ENCODE measurements at places on chromosomes 1 and 21. TPM values are rescaled to one million over a fixed set of nuclear protein-coding genes. Genes with fewer than 3 reads are reported as not detected.
A peak's percentile ranks its signal among the peaks of the same experiment; 100 is the strongest.

DNA sequence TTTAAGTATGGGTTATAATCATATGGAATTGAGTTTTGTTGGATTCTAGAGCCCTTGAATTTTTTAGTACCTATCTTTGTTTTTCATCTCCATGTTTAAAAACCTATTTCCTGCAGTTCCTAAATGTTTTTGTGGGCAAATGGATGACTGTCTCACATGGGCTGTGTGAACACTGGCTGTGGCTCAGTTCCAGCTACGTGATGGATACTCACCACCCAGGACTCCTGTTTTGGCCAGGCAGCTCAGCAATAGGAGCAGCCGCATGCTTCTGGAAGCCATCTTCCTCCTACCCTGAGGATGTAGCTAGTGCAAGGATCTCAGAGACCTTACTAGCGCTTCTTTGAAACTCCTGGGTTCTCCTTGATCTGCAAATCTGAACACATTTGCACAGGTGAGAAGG lies 2.8 kb downstream of the REG4 start:
- DNase-seq: no peak

DNA sequence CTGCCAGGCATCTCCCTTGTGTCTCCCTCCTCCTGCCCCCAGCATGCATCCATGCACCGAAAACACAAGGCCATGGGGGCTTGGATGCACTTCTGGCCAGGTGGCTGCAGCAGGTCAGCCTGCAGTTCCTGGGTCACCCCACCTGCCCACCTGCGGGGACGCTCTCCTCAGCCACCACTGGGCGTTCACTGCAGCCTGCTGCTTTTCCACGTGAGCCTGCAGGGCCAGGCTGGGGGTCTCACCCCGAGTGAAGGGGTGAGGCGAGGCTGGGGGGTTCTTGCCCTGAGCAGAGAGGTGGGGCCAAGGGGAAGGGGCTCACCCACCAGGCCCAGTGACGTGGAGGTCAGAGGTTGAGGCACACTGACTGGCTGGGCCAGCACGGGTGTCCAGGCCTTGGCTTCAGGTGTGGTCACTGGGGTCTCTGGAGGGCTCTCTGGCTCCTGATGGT lies 64.6 kb downstream of the WNT9A start:
- no peak for DNase-seq

- DNase-seq: no peak
These were observed at the start of gene CADM3 for GRCh38 chr1:159171254-159171687. TSS of gene CADM3 (plus strand) at chr1:159171615. CDS start at chr1:159171766, 151 bp downstream.

- no peak for DNase-seq
These were observed 7.7 kb downstream of the SHISAL2A start for GRCh38 chr1:52640697-52641096.

DNA sequence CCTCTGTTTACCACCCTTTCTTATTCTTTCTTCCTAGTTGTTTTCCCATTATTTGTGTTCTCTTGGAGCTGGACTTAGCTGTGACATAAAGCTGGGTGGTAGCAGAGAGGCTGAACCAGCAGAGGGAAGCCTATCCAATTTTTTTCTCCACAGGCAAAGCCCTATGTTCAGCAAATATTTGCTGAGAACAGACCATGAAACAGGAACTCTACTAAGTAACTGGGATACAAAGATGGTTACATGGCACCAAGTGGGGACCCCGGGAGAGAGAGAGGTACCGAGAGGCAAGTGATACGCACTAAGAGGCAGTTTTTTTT lies 6.6 kb downstream of the CFAP141 start:
- no peak for DNase-seq

DNA sequence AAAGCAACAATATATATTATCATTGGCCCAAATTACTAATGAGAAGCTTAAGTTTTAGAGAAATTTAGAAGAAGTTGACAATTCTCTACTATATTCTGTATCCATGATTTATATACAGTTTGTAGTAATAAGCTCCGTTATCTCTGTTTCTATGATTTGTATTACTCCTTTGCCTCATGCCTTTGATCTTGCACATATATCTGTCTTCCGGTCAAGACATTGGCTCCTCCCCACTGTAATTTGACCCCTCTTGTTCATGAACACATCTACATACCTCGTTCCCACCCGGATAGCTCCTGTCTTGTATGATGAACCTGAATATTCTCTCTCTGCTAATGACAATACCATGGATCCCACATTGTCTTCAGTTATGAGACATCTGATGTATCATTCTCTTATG lies 581.0 kb upstream of the RGS18 start:
- no peak for DNase-seq

GRCh38 chr1:14895727-14896126 lies 257.8 kb upstream of the TMEM51 start:
- no peak for DNase-seq

- no peak for DNase-seq
These were observed 75.5 kb downstream of the SETD4 start for GRCh38 chr21:35984654-35985361.

DNA sequence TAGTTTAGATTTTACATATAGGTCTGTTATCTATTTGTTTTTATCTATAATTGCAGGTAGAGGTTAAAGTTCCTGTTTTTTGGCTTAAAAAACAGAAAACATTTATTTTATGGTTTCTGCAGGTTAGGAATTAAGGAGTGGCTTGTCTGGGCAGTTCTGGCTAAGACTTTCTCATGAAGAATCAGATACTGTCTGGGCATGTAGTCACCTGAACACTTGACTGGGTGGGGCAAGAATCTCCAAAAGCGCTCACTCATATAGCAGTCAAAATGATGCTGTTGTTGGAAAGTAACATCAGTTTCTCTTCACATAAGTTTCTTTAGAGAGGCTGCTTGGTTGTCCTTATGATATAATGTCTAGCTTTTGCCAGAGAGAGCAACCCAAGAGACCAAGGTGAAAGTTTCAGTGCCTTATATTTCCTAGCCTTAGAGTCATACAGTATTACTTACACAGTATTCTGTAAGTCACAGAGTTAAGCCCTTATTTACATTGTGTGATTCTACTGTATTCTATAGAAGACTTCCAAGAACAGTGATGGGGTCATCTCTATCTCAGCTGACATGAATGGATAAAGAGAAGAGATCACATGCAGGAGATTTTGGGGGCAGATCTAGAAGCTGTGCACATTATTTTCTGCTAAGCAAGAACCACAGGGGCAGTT lies 125.4 kb upstream of the GPR52 start:
- DNase-seq: no peak

- no peak for DNase-seq
These were observed 82.3 kb downstream of the TBX19 start for GRCh38 chr1:168362991-168363390.

DNA sequence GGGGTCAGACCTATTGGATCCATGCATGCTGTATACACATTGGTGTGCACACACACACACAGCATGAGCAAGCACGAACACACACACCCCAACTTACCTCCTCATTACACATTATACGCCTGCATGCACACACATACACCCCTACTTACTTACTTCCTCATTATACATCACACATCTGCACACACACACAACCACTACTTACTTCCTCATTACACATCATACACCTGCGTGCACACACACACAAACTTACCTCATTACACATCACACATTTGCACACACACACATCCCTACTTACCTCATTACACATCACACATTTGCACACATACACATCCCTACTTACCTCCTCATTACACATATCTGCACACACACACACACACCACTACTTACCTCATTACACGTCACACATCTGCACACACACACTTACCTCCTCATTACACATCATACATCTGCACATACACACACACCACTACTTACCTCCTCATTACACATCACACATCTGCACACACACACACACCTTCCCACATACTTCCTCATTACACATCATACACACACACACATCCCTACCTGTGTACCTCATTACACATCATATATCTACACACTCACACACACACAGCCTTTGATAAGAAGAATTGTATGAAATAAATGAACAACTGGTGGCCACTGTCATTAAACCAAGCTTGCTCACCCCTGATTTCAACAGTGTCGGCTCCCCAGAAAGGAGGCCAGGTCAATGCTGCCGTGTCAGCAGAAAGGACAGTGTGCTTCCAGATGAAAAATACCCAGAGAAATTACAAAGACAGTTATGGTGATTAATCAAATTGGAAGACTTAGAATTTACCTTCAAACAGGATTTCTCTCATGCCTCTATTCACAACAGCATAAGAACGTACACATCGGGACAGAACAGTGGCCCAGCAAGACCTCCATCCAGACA lies 117.8 kb downstream of the SETD4 start:
- no peak for DNase-seq

DNA sequence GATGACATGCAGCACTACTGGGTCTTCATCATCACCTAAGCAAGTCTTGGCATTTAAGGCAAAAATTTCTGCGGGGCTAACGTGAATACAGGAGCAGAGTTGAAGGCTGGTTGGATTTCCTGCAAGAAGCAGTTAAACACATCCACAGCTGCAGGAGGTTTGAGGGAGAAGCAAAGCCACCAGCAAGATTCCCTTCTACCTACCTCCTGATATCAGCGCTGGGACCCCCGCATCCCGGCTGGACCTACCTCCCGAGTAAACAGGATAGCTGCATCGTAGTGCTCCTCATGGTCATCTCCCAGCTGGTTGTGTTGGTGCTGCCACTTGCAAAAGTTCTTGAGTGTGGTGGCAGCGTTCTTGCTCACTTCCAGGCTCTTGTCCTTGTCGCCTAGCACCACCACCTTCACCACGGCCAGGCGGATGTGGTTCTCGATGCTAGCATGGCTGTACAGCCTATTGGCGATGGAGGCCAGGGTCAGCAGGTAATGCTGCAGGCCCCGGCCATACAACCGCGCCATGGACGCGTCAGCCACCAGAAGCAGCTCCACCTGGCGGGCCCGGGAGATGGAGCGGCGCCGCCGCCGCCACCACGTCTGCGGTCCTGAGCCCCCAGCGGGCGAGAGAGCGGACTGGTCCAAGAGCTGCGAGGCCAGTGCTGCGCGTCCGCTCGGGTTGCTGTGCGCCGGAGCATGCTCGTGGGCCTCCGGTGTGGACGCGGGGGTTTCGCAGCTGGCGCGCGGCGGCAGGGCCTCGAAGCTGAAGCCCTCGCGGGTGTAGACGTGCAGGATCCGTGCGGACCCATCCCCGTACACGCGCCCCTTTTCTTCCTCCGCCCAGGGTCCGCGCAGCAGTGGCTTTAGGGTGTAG lies 1.6 kb downstream of the ADAMTS5 start:
- peak; percentile 4 for DNase-seq

DNA sequence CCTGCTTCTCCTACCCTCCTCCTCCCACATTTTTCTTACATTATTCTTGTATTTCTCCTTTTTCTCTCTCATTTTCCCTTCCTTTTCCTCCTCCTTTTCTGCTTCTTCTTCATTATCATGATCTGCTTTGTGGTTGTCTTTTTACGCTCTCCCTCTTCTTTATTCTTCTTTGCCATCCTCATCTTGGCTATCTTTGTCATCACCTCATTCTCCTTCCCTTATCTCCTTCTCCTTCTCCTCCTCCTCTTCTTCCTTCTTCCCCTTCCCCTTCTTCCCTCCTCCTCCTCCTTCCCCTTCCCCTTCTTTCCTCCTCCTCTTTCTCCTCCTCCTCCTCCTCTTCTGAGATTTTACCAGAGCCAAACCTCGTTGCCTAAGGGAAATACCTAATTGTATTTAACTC lies 30.5 kb downstream of the RNF187 start:
- DNase-seq: no peak

DNA sequence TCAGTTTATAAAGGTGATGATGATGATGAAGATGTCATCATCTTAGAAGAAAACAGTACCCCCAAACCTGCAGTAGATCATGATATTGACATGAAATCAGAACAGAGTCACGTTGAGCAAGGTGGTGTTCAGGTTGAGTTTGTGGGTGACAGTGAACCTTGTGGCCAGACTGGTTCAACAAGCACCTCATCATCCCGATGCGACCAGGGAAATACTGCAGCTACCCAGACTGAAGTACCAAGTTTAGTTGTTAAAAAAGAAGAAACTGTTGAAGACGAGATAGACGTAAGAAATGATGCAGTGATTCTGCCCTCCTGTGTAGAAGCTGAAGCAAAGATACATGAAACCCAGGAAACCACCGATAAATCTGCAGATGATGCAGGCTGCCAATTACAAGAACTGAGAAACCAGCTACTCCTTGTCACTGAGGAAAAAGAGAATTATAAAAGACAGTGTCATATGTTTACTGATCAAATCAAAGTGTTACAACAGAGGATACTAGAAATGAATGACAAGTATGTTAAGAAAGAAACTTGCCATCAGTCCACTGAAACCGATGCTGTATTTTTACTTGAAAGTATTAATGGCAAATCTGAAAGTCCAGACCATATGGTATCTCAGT lies 16.0 kb upstream of the CHAF1B start:
- no peak for DNase-seq

GRCh38 chr1:214740471-214740870 lies 137.5 kb downstream of the CENPF start:
- no peak for DNase-seq

- DNase-seq: no peak
These were observed 770.7 kb upstream of the CXADR start for GRCh38 chr21:16742131-16742641.

DNA sequence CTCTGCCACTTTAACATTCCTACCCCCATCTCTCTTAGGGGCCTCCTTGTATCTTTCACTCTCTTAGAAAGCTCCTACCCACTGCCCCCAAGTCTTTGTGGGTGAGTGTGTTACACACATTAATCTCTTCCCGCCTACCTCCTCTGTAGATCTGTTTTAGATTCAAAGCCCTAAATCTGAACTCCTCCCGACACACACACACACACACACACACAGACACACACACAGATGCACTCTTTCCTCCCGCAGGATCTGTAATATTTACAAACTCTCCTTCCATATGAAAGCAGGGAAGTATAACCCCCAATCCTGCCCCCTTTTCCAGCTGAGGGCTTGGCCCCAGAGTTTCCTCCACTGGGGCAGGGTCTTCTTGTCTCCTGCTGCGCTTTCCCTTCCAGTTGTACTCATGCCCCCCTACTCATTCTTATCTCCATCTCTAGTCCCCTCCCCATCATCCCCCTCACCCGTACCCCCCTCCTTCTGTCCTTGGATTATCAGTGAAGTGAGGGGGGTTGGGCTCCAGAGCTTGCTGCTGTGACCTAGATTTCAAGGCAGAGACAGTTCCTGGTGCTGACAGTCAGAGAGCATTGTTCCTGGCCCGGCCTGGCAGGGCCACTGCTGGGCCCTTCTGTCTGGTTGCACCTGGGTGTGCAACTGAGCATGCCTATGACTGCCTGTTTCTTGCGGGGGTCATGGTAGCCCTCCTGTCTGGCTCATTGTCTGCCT lies 4.3 kb downstream of the PEA15 start:
- DNase-seq: peak; percentile 39

GRCh38 chr1:22089787-22090186 lies 37.3 kb downstream of the CDC42 start:
- DNase-seq: no peak

- peak; percentile 56 for DNase-seq
These were observed 21.8 kb downstream of the EXOC8 start for GRCh38 chr1:231315887-231316286.

LMX1A gene
- total RNA-seq: not detected

HCN3 gene
- total RNA-seq: 0.44 TPM

IFI44 gene
- total RNA-seq: 15.0 TPM

PINK1 gene
- 50.8 TPM for total RNA-seq

LCE1A gene
- total RNA-seq: not detected

S100A12 gene
- total RNA-seq: not detected

RAVER2 gene
- 0.79 TPM for total RNA-seq
